Renal cortex interstitium (tissue), 15 donors: ENCODE measurements at places on chromosomes 4 and X. TPM values are rescaled to one million over a fixed set of nuclear protein-coding genes. Genes with fewer than 3 reads are reported as not detected.

GRCh38 chr4:128527946-128528576 lies 240.4 kb upstream of the PGRMC2 start:
- DNase-seq, result no peak

DNA sequence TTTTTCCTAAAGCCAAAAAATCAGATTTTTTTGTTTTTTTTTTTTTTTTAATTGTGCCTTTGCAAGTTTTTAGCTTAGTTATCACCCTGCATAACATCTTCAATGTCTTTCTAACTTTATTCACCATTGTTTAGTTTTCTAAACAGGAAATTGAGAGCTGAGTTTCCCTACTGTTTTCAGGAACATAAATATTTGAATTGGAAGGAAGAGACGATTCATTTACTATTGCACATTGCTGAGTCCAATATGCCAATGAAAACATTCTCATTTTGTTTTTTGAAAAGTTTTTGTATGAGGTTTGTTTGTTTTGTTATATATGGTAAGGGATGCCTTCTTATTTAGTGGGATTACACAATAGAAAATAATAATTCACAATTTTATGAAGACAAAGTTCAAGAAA lies 148.4 kb downstream of the ANKRD50 start:
- DNase-seq, result no peak

DNA sequence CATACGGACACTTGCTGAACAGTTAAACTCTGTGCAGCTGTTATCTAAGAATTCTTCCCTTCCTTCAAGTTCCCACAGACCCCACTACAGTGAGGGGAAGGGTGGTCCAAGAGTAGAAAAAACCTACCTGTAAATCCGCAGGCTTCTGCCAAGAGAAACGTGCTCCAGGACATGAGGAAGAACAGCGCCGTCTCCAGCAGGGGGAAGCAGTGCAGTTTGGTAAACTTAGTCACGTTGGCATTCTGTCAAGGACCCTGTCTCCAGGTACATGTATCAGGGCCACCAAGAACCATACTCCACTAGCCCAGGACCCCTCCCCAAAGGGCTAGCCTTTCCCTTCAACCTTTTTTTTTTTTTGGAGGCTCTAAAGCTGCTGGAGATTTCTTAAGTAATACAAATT lies 79.9 kb downstream of the CHST7 start:
- DNase-seq, result no peak

DUSP21 gene
- polyA plus RNA-seq, result not detected

DNA sequence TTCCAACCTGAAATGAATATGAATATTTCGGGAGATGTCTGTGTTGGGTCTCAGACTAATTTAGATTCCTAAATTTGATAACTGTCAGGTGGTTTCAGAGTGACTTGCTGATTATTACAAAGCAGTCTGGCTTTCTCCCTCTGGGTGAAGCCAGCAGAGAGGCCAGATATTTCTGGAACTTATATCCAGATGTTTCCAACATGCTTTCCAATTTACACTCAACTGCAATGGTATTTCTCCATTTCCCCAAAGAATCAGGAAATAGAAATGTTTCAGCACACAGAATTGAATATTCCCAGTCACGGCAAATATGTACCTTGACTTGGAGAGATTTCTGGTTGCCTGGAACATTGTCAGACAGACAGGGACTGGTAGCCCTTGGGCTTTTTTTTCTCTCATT lies 48.5 kb upstream of the EGFL6 start:
- no peak for DNase-seq

DNA sequence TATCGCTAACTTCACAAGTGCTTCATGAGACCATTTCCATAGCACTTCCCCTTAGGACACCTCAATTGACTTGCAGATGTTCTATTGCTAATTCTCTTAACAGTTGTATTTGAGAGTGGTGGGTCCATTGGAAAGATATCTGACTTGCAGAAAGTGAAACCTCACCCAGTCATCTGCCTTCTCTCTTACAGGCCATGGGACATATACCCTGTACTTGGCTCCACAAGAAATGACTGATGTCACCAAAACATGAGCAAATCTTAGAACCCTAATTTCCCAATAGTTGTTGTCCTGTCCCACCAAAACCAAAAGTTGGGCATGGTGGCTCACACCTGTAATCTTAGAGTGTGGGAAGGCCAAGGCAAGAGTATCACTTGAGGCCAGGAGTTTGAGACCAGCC lies 101.9 kb upstream of the MAML3 start:
- DNase-seq, result no peak

POLA1 gene
- polyA plus RNA-seq, result 19.6 TPM
